ENCODE measurements at places on chromosomes 5 and 9.

GRCh38 chr5:674630-675011 lies 18.5 kb downstream of the TPPP start:
- no peak for DNase-seq

DNA sequence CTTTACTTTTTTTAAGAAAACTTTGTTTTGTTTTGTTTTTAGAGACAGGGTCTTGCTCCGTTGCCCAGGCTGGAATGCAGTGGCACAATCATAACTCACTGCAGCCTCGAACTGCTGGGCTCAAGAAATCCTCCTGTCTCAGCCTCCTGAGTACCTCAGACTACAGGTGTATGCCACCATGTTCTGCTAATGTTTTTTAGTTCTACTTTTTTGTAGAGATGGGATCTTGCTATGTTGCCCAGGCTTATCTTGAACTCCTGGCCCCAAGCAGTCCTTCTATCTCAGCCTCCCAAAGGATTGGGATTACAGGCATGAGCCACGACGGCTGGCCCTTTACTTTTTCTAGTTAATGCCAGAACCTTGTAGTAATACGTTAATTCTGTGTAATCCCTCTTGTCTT lies 36.0 kb downstream of the IPO11 start:
- DNase-seq: no peak

DNA sequence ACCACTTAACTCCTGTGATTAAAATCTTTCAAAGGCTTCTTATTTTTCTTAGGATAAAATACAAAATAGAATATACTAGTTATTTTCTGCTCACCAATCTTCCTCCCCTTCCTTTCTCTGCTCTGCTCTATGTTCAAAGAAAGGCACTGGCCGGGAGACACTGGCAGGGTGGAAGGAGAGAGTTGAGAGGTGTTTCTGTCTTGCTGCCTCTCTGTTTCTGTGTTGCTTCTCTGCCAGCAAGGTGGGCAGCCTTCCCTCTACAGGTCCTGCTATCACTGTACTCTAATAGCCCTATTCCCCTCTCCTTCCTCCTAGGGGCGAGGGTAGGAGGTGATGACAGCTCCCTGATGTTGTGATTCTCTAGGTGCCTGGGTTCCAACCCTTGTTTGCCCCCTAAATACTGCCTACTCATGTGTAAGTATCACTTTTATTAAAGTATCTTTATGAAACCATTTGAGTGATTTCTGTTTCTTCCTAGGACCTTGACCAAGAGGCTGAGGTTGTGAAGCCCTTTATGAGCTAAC lies 515.1 kb downstream of the TLE4 start:
- DNase-seq: no peak

DNA sequence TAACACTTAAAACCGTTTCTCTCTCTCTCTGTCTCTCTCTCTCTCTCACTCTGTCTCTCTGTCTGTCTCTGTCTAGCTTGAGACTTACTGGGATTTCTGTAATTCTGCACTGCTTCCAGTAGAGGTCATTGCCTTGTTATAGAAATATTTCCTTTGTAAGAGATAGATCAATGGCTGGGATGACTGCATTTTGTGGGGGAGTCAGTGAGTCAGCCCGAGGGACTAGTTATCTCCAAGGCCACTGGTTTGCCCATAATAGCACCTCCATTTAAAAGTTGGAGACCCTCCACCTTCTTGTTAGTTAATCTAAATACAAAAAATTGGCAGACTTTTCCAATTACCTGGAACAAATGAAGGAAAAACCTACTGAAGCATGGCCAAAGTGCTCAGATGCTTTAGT lies 547.2 kb downstream of the LRRC70 start:
- no peak for DNase-seq

- DNase-seq: no peak
Measured at GRCh38 chr9:27726244-27727081, 153.2 kb upstream of the C9orf72 start.

- no peak for DNase-seq
Measured at GRCh38 chr9:96510258-96510657, 60.3 kb downstream of the HABP4 start.

DNA sequence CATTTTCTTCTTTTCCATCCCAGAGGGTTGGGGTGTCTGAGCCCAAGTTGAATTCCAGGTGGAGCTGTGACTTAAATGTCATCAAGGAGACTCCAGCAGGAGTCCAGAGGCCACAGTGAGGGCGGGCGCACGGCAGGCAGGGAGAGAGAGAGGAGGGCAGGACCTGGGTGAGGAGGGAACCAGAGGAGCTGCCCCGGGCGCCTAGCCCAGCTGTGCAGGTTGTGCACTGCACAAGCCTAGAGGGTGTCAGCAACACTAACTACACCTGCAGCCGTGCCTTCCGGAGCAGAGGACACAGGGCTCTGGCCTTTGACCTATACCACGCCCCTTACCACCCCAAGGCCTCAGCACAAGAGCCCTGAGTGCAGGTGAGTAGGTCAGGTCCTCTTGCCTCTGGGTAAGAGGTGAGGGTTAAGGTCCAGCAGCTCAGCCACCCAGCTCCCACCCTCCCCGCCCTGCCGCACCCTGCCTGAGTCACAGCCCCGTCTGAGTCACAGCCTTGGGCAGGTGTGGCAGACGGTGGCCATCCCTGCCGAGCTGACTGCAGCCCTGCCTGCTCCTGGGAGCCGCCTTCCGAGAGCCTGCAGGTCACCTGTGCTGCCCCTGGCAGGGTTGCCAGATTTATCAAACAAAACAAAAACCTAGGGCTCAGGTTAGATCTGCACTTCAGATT lies 6.4 kb upstream of the AGPAT2 start:
- DNase-seq: no peak

All from stimulated activated CD8-positive, alpha-beta memory T cell treated with anti-CD3 and anti-CD28 coated beads, Interleukin-4, amount 100 ng/mL, for 1 hour (primary cell).